Hypothalamus (tissue), 51 donors: ENCODE measurements at places on chromosomes 13 and 19.

DNA sequence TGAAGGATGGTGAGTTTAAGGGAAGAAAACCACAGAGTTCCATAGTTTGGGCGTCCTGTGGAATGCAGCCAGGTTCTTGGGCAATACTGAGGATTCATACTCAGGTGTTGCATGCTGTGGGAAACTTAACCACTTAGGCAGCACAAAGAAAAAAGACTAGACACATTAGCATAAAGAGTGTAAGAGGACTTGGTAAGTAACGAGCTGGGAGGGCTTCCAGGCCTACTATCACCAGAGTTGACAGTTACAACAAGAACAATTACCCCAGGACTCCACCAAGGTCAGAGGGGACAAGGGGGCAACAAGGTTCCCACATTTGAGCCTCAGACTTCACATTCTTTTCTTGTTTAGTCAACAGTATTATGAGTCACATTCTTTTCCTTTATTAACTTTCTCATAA lies 33.2 kb downstream of the KCTD12 start:
- no peak for DNase-seq

GRCh38 chr13:22461854-22462490 lies 718.8 kb upstream of the SGCG start:
- DNase-seq: no peak

GRCh38 chr19:757811-758668 lies 7.1 kb downstream of the MISP start:
- no peak for DNase-seq

DNA sequence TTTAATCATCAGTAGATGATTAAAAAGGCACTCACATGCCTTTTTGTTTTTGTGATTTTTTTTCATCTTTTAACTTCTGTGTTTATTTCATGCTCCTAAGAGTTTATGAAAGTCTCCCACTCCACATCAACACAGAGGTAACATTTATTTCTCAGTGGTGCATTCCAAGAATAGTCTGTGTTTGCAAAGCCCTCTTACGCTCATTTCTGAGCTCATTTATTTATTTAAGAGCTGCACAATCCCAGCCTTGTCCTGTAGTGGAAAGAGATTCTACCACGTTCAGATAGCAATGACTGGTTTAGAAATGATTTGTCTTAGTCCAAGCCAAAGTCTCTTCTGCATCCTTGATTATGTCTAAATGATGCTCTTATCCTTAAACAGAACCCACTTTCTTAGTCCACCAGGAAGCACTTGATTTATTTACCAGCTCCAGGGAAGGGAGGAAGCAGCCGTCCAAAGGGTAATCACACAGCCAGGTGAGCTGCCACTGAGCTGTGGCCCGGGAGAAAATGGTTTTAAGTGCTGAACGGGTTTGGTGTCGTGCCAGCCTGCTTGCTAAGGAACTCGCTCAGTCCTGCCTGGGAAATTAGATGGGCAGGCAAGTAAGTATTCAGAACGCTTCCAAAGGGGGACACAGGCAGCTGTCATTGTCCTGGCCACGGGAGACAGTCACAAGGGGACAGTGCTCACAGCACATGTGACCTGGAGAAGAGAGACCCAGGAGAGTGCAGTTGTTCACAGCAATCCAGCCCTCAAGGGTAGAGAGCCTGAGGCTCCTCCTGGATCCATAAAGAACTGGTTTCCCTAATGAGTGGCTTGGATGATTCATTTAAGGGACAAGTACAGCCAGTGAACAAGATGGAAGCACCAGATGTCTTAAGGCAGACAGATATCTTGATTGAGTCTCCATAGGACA lies 131.8 kb upstream of the WASF3 start:
- no peak for DNase-seq

DNA sequence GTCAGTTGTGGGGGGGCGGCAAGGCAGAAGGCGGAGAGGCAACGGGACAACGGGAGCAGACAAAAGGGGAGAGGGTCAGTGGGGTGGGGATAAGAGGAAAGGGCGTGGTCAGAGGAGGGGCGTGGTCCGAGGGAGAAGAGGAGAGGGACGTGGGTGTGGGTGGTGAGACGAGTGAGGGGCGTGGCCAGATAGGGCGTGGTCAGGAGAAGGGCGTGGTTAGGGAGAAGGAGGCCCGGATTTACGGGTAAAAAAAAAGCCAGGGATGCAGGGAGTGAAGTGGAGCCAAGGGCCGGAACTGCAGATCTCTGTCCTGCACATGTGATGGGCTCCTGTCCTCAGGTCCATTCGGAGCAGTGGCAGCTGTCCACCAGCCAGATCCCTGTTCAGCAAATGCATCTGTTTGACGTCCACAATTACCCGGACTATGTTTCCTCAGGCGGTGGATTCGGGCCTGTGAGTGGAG lies 21.5 kb downstream of the CPT1C start:
- no peak for DNase-seq

DNA sequence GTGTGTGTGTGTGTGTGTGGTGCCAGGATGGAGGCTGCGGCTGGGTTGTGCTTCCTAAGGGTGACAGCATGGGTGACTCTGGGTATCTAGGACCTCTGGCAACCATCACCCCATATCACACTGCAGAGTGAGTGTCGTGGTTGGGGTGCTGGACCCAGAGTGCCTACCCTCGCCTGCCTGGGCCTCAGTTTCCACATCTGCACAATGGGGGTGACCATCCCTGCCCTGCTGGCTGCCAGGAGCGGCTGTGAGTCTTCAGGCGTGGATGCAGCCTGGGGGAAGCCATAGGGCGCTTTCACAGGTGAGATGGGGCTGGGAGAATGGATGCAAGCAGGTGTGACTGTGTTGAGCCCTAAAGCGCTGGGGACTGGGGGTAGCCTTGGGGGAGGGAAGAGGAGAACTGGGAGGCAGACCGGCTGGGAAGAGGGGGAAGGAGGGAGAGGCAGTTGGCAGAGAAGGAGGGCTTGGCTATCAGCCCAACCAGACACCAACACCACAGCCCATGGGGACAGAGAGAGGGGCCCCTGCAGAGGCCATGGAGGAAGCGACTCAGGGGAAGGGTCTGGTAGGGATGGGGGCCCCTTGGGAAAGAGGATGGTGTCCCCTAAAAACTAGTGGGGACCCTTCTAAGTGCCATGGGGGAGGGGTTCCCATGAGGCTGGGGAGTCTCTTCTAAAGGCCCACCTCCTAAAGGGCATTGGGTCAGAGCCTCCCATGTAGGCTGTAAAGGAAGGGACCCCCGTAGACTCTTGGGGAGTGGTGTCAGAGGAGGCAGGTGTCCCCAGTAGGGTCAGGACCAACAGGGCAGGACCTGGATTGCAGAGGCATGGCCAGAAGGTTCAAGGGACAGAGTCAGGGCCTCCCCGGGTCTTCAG lies 1.7 kb downstream of the PLPPR2 start:
- no peak for DNase-seq

- DNase-seq: no peak
Observed at GRCh38 chr13:85970727-85971126, 171.5 kb upstream of the SLITRK6 start.

GRCh38 chr19:7699417-7700401 lies 2.2 kb downstream of the FCER2 start:
- no peak for DNase-seq

- no peak for DNase-seq
Observed at GRCh38 chr13:97256343-97256783, 34.2 kb downstream of the MBNL2 start.

GRCh38 chr13:52353193-52353592 lies 52.8 kb downstream of the THSD1 start:
- no peak for DNase-seq

- no peak for DNase-seq
Observed at GRCh38 chr13:24672141-24673132, 7.8 kb upstream of the ATP12A start.

DNA sequence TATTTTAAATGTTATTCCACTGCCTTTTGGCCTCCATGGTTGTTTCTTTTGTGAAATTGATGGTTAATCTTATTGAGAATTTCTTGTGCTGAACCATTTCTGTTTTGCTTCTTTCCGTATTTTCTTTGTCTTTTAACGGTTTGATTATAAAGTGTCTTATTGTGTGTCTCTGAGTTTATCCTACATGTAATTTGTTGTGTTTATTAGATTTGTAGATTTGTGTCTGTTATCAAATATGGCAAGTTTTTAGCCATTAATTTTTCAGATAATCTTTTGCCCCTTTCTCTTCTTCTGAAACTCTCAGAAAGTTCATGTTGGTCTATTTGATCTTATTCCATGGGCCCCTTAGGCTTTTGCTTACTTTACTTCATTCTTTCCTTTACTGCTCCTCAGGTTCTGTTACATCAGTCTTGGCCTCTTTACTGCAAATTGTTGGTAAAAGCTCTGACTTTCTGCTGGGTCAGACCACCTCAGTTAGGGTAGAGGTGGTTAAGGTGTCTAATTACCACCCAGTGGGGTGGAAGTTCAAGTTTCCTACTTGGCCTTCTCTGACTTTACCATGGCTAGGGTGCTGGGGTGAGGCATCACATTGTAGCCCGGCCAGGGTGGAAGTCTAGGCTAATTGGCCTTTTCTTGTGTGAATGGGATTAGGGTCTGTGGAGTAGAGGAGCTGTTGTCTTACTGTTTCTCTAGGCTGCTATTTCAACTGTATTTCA lies 58.3 kb downstream of the ZMYM2 start:
- DNase-seq: no peak

- DNase-seq: no peak
Observed at GRCh38 chr13:24145240-24145639, 15.3 kb upstream of the SPATA13 start.

DNA sequence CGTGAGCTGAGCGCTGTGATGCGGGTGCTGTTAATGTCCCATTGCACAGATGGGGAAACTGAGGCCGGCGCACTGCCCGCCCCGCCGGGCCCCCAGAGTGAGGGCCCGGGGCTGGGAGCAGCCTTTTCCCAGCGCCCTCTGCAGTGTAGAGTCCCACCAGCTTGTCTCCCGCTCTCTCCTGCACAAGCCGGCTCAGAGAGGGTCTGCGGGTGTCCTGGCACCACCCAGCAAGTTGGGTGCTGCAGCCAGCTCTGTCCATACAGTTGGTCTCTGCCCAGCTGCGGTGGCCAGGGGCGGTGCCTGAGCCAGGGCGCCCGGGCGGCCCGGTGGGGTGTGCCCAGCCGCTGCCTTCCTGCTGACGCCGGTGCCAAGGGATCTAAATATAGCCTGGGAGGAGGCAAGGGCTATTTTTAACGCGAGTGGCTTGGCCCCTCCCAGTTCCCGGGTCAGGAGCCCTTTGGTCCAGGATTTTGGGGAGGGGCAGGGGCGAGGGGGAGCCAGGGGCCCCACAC lies 19.3 kb downstream of the GADD45B start:
- DNase-seq: peak; percentile 50

DNA sequence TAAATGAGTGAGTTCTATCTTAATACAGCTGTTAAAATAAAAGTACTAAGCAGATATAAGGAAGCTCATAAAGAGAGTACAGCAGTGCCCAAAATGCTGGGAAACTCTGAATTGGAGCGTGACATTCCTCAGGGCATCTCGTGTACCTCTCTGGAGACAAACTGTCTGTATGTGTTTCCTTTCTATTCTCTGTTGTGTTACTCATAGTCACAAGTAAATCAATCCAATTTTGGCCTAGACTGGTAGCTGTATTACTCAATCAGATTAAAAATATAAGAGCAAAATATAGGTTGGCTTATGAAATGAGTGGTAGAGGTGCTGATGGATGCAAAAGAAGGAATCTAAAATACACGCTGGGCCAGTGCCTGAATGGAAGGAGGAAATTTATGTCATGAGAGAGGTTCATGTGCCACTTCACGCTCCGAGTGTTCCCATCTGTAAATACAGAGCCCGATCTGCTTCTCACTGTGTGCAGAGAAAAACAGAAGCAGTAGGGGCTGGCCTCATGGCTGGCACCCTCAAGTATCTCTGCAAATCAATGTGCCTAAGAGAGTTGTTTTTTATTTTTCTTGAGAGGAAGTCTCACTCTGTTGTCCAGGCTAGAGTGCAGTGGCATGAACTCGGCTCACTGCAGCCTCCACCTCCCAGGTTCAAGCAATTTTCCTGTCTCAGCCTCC lies 58.7 kb upstream of the RGCC start:
- no peak for DNase-seq

DNA sequence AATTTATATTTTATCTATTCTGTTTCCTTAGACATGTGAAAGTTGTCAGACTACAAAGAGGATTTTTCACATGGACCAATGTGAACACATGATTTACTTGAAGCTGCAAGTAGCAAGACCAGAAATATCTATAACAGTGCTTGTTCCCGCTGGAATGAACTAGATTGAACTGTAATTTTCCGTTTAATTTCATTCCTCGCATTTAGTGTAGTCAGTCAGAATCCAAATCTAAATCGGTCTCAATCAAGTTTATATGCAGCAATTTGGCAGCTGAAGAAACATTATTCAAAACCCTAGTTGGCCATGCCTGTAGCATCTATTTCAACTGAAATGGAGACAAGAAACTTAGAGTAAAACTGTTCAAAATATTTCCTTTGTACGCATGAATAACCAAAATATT lies 570.7 kb upstream of the SLITRK5 start:
- DNase-seq: no peak

- DNase-seq: no peak
Observed at GRCh38 chr13:98761986-98762616, 9.6 kb upstream of the SLC15A1 start.

DNA sequence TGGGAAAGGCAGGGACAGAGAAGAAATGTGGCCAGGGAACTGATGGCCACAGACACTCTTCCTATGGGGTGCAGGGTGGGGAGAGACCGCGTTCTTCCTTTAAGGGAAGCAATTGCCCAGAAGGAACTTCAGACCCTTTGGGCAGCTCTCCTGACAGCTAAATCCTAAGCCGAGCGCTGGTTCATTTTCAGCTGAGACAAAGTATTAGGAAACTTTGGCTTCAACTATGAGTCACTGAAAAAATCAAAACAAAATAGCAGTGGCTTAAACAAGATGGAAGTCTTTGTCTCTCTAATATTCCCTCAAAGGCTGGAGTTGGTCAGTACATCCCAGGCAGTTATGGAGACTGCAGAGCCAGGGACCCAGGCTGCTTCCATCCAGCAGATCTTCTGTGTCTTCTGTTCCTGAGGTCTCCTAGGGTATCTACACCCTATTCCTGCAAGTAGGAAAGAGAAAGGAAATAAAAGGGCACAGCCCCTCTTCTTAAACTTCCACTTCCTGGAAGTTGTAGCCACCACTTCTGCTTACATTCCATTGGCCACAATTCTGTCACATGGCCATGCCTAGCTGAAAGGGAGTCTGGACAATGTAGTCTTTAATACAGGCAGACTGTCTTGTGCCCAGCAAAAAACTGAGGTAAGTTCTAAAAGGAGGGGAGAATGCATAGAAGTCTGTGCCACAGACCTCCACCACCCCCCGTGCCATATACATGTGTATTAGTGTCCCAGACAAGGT lies 163.5 kb downstream of the KATNAL1 start:
- no peak for DNase-seq

GRCh38 chr19:50039968-50040367 lies 14.2 kb downstream of the ZNF473 start:
- no peak for DNase-seq

DNA sequence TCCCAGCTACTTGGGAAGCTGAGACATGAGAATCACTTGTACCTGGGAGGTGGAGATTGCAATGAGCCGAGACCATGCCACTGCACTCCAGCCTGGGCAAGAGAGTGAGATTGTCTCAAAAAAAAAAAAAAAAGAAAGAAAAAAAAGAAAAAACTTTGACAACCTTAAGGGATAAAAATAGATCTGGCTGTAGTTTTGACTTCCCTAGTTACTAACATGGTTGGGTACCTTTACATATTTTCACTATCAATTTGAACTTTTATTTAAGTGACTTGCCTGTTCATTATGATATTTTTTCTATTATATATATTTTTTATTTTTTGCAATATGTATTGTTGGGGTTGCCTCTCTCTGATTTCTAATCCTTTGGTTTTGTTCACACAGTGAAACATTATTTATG lies 8.4 kb upstream of the ZNF235 start:
- DNase-seq: no peak

- no peak for DNase-seq
Observed at GRCh38 chr13:29810145-29810742, 40.2 kb downstream of the UBL3 start.

- DNase-seq: no peak
Observed at GRCh38 chr19:44642377-44642776, 1.3 kb upstream of the PVR start.
